ENCODE measurements at places on chromosomes 3 and 15. TPM values are rescaled to one million over a fixed set of nuclear protein-coding genes. Genes with fewer than 3 reads are reported as not detected.

DNA sequence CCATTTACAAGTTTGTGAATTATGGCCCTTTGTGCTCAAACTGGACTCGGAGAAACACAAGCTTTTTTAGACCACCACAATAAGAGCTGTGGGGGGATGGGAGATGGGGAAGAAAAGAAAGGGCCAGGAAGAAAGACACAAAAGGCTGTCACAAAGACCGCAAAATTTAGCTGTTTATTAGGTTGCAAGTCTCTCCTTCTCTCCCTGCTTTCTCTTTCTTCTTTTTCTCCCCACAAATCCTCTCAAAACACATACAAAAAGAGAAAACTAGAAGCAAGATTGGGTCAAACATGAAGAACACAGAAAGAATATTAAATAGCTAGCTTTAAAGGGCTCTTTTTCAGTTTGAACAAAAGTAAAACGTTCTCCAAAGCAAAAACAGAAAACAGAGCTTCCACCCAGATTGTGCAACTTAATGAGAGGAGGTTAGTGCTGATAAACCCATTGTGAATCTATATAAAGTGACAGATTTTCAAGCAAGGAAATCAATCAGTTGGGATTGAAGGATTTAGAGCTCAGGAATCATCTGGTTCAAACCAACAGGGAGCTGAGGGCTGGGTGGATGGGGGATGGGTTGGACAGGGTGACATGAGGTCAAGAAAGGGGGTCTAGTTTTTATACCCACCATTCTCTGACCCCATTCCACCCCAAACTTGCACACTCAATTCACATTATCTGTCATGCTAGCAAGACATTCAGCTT lies 87.3 kb downstream of the DHX30 start:
- no peak for DNase-seq
- H3K27me3 ChIP-seq = no peaks in the 10 kb centered on the region
- peak overlapping the region; percentile 75 for H3K27ac ChIP-seq
- H3K4me3 ChIP-seq = no peak overlapping the region

The GUCA1C gene
- not detected for total RNA-seq

GRCh38 chr3:29906906-29907305 lies 626.0 kb downstream of the RBMS3 start:
- DNase-seq = no peak
- H3K27me3 ChIP-seq = no peaks in the 10 kb centered on the region
- no peak overlapping the region for H3K4me3 ChIP-seq
- H3K27ac ChIP-seq = no peak overlapping the region
- H3K36me3 ChIP-seq = no peaks in the 10 kb centered on the region

- H3K27me3 ChIP-seq = no peaks in the 10 kb centered on the region
- no peak for DNase-seq
- no peak overlapping the region for H3K4me3 ChIP-seq
- H3K27ac ChIP-seq = no peak overlapping the region
Observed at GRCh38 chr3:4797201-4797705, 182.0 kb upstream of the BHLHE40 start.

GRCh38 chr3:71104121-71104541 lies 479.4 kb downstream of the FOXP1 start:
- no peak overlapping the region for H3K4me3 ChIP-seq
- no peak overlapping the region for H3K27ac ChIP-seq
- peaks cover 50% of the 10 kb centered on the region for H3K4me1 ChIP-seq

DNA sequence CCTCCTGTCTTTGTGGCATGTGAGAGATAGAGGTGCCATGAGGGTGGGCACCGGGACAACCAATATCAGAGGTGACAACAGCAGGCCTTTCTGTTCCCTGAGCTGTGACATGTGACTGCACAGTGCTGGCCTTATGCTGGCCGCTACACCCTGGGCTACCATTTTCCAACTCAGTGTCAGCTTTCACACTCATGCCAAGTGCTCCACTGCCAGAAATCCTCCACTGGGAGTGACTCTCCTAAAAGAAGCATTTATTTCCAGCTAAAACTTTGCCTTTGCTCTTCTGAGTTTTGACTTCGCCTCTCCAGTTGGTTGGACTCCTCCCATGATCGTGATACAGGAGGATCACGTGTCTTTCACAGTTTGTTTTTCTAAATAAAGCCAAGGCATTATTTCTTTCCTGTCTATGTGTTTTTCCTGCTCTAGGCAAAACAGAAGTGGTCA lies 31.4 kb downstream of the CA12 start:
- H3K4me1 ChIP-seq = peaks cover 13% of the 10 kb centered on the region
- no peak overlapping the region for H3K27ac ChIP-seq
- no peak overlapping the region for H3K4me3 ChIP-seq

GRCh38 chr3:161406594-161407555 lies 35.6 kb upstream of the SPTSSB start:
- no peak overlapping the region for H3K4me3 ChIP-seq
- no peaks in the 10 kb centered on the region for H3K36me3 ChIP-seq
- H3K27ac ChIP-seq = no peak overlapping the region
- no peak for DNase-seq
- H3K27me3 ChIP-seq = no peaks in the 10 kb centered on the region

DNA sequence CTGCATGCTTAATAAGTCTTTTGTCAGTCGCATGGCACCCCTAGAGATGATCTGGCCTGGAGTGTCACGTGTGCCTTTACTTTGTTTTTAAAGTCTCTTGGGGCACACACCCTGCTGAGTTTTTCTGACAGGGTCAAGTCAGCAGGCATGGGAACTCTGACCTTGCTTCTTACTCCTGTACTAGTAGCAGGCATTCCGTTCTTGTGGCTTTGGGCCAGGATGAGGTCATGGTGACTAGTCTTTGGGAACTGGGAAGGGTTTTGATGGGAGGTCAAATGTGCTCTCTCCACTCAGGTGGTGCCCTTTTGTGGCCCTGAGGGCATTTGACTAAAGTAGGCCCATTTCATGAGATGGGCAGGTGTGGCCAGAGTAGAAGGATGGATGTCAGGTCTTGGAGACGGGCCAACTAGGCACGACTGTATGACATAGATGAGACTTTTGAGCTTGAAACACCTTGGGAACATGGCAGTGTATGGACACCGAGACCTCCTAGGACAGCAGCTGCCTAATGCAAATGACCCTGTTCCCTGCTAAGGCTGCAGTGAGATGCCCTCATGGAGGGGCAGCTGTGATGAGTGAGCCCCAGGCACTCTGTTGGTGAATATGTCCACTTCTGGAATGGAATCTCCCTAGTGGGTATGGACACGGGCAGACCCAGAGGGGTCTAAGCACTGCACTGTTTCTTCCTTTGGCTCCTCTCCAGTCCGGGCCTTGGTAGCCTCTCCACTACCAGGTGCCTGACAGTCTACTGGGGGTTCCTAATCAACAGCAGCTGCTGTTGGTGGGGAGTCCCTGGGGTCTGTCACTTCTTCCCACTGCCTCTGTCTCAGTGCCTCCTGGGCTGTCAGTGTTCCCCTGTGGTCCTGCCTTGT lies 16.4 kb downstream of the SRPRB start:
- DNase-seq = peak; percentile 88
- H3K36me3 ChIP-seq = peaks cover 17% of the 10 kb centered on the region
- H3K4me1 ChIP-seq = no peaks in the 10 kb centered on the region
- no peaks in the 10 kb centered on the region for H3K27me3 ChIP-seq
- H3K27ac ChIP-seq = no peak overlapping the region

The OR5H1 gene
- not detected for total RNA-seq

DNA sequence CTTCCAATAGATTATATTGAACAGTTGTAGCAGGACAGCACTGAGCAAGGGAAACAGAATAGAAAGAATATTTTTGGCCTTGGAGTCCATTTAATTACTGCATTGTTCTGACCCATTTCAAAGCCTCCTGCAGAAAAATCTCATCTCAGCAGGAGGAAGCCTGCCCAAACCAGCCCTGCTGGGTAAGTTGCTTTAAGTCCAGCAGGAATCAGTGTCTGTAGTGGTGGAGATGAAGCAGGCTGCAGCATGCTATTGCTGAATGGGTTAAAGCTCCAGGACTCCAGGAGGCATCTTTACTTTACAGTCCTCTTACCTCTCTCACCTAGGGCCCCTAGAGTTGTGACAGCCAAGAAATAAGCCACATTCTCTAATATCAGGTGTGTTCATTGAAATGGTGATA lies 380.3 kb upstream of the THBS1 start:
- H3K27ac ChIP-seq = no peak overlapping the region
- no peak for DNase-seq
- H3K4me3 ChIP-seq = no peak overlapping the region
- H3K27me3 ChIP-seq = no peaks in the 10 kb centered on the region
- H3K4me1 ChIP-seq = no peaks in the 10 kb centered on the region
- no peaks in the 10 kb centered on the region for H3K36me3 ChIP-seq

GRCh38 chr3:127688416-127689265 lies 15.9 kb downstream of the ABTB1 start:
- peak overlapping the region; percentile 22 for H3K27ac ChIP-seq
- peaks cover 25% of the 10 kb centered on the region for H3K36me3 ChIP-seq
- H3K27me3 ChIP-seq = no peaks in the 10 kb centered on the region
- H3K4me1 ChIP-seq = peaks cover 30% of the 10 kb centered on the region
- no peak for DNase-seq
- H3K4me3 ChIP-seq = no peak overlapping the region

The NANOGP8 gene
- total RNA-seq = not detected

- H3K4me1 ChIP-seq = peaks cover 35% of the 10 kb centered on the region
- DNase-seq = peak; percentile 26
- H3K27ac ChIP-seq = no peak overlapping the region
- peaks cover 42% of the 10 kb centered on the region for H3K27me3 ChIP-seq
- no peaks in the 10 kb centered on the region for H3K36me3 ChIP-seq
Observed at GRCh38 chr3:158103887-158104327, 2.3 kb downstream of the SHOX2 start.

DNA sequence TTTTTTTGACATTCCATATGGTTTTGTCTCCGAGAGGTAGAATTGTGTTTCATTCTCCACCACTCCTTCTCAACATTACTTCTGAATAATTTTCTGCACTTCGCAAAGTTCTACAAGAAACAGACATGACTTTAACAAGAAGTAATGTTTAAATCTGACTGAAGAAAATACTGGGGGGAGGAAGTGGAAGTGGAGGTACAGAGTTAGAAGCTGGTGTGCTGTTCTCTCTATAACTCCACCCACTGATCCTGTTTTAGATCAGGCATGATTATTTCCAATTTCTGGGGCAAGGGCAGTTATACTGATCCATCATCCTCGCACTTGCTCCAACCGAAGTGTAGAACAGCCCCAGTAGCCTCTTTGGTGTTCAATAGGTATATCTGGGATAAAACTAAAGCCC lies 9.2 kb upstream of the MCCC1 start:
- H3K27me3 ChIP-seq = no peaks in the 10 kb centered on the region
- DNase-seq = no peak
- no peak overlapping the region for H3K4me3 ChIP-seq
- H3K4me1 ChIP-seq = peaks cover 12% of the 10 kb centered on the region

The ZNF501 gene
- 2.8 TPM for total RNA-seq

DNA sequence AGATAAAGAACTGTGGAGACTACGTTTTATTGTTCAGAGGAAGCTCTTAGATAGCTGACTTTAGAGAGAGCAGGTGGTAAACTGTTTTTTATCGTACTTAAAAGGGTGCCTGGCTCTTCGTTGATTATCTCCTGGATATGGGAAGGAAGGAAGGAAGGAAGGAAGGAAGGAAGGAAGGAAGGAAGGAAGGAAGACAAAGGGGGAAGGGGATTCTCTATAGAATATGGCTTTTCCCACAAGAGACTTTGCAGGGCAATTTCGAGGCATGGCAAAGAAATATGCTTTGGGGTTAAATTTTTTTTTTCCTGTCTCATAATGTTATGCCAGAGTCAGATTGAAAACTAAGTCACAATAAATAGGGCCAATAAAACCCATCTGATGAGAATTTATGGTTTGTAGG lies 271.9 kb upstream of the POU1F1 start:
- H3K4me3 ChIP-seq = no peak overlapping the region
- H3K4me1 ChIP-seq = no peaks in the 10 kb centered on the region
- no peak for DNase-seq
- no peaks in the 10 kb centered on the region for H3K27me3 ChIP-seq

The XYLB gene
- total RNA-seq = 41.6 TPM

The C3orf85 gene
- not detected for total RNA-seq

DNA sequence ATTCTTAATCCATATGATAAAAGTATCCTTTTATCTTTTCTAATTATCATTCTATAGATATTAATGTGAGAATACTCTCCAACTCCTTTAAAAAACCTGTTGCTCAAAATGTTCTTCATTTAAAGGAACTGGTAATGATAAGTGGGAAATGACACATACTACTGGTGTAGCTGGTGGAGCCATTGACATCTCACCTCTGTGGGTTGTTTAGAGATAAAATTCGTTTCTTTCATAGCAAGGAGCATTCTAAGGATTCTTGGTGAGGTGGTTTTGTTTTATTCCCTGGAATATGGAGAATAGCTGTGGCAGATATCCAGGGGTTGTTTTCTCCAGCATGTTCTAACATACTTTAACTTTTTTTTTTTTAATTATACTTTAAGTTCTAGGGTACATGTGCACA lies 299.8 kb upstream of the THBS1 start:
- no peak overlapping the region for H3K27ac ChIP-seq
- no peak overlapping the region for H3K4me3 ChIP-seq
- no peaks in the 10 kb centered on the region for H3K4me1 ChIP-seq
- no peak for DNase-seq

The LPP gene
- total RNA-seq = 645 TPM

- no peak overlapping the region for H3K27ac ChIP-seq
- no peaks in the 10 kb centered on the region for H3K36me3 ChIP-seq
- DNase-seq = peak; percentile 40
Observed at GRCh38 chr15:70036585-70037291, 61.0 kb downstream of the TLE3 start.

The KCNMB2 gene
- not detected for total RNA-seq

The CCR8 gene
- total RNA-seq = not detected

DNA sequence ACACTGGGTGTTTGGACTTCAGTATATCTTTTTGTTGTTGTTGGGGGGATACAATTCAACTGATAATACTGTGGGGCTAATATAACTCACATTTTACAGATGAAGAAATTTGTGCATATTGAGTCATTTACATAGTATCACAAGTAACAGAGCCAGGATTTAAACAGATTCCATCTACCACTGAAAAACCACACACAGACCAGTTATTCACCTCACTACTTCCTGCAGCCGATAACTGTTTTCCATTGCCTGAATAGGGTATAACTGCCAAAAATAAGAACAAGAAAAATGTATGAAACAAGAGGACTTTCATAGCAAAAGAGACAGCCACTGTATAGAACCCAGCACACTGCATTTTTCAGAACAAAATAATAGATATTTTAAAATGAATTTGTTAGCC lies 215.8 kb upstream of the CNTN6 start:
- H3K27me3 ChIP-seq = no peaks in the 10 kb centered on the region
- H3K4me1 ChIP-seq = no peaks in the 10 kb centered on the region
- H3K27ac ChIP-seq = no peak overlapping the region
- no peaks in the 10 kb centered on the region for H3K36me3 ChIP-seq

GRCh38 chr3:12273045-12273695 lies 15.7 kb upstream of the PPARG start:
- no peak overlapping the region for H3K4me3 ChIP-seq
- no peaks in the 10 kb centered on the region for H3K4me1 ChIP-seq
- DNase-seq = no peak
- H3K36me3 ChIP-seq = no peaks in the 10 kb centered on the region
- H3K27ac ChIP-seq = no peak overlapping the region
- H3K27me3 ChIP-seq = no peaks in the 10 kb centered on the region
